ENCODE measurements at places on chromosomes 12 and 14. TPM values are rescaled to one million over a fixed set of nuclear protein-coding genes. Genes with fewer than 3 reads are reported as not detected.

The AMDHD1 gene
- total RNA-seq, result 0.99 TPM

The TRIM9 gene
- 0.54 TPM for total RNA-seq

The CLEC1A gene
- not detected for total RNA-seq

The TAS2R13 gene
- total RNA-seq, result 0.23 TPM

The MYBPC1 gene
- total RNA-seq, result not detected

The CD69 gene
- total RNA-seq, result 322 TPM

The CCDC175 gene
- total RNA-seq, result not detected

The MIP gene
- not detected for total RNA-seq

The OR6C6 gene
- not detected for total RNA-seq

The RIMBP2 gene
- total RNA-seq, result not detected

The SIX6 gene
- total RNA-seq, result not detected

The CLEC14A gene
- not detected for total RNA-seq

The KRT77 gene
- total RNA-seq, result not detected

The CDCA3 gene
- 4.0 TPM for total RNA-seq

The NUP37 gene
- total RNA-seq, result 64.5 TPM

The TMEM132C gene
- not detected for total RNA-seq

The APAF1 gene
- total RNA-seq, result 4.8 TPM

The TMEM52B gene
- total RNA-seq, result not detected

The GALNT9 gene
- 0.71 TPM for total RNA-seq

The DEGS2 gene
- 0.40 TPM for total RNA-seq

The YARS2 gene
- 33.6 TPM for total RNA-seq

The MTA1 gene
- 166 TPM for total RNA-seq

The TAS2R50 gene
- not detected for total RNA-seq

The TAS2R31 gene
- 0.98 TPM for total RNA-seq

The SERPINA5 gene
- 0.29 TPM for total RNA-seq

The LRRC10 gene
- total RNA-seq, result not detected

The RPL10L gene
- total RNA-seq, result not detected

The ATXN3 gene
- 24.1 TPM for total RNA-seq

The NRXN3 gene
- not detected for total RNA-seq

The RNASE1 gene
- 0.40 TPM for total RNA-seq

The PTPRB gene
- 0.05 TPM for total RNA-seq

The SLC17A8 gene
- not detected for total RNA-seq

The COA8 gene
- 49.2 TPM for total RNA-seq

The AQP6 gene
- not detected for total RNA-seq

The TSPAN11 gene
- not detected for total RNA-seq

The TAS2R42 gene
- total RNA-seq, result not detected

The RNF34 gene
- total RNA-seq, result 69.8 TPM

The B4GALNT3 gene
- 2.1 TPM for total RNA-seq

The PLEKHG7 gene
- not detected for total RNA-seq

The GCH1 gene
- 44.2 TPM for total RNA-seq

The SLC6A12 gene
- total RNA-seq, result 0.42 TPM
